ENCODE measurements at places on chromosomes 11 and 22.

DNA sequence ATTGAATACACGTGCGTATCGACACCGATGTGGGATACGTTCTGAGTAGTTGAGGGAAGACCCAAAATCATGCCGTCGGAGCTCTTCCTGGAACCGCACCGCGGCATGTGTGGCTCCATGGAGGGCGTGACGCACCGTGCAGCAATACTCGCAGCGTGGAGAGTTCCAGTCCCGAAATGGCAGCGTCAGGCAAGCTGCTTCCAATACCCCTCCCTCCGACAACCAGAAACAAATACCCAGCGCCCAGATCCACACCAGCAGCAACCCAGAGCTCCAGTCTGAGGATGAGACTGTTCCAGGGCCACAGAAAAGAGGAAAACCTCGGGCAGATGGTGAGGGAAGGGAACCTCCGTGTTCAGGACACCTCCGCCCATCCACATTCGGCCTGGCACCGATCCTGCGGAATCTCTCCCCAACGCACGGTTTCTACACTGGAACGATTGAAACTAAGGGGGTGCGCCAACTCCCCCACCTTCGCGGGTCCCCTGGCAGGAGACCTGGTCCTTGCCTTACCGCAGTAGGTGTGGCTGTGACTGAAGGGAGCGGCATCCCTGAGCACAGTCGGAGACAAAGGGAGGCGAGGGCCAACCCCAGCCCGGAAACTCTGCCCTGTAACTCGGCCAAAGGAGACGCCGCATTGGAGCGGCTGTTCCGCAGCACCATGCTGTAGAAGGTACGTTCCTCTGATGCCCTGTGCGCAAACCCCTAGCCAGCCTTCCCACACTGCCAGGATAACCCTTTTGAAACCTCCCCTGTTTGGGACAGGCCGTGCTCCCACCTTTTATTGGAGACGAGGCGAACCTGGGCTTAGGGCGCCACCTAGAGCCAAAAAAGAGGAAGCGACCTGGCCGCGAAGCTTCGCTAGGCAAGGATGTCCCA is 28.2 kb downstream of the DBX1 start:
- peak; percentile 45 for DNase-seq

DNA sequence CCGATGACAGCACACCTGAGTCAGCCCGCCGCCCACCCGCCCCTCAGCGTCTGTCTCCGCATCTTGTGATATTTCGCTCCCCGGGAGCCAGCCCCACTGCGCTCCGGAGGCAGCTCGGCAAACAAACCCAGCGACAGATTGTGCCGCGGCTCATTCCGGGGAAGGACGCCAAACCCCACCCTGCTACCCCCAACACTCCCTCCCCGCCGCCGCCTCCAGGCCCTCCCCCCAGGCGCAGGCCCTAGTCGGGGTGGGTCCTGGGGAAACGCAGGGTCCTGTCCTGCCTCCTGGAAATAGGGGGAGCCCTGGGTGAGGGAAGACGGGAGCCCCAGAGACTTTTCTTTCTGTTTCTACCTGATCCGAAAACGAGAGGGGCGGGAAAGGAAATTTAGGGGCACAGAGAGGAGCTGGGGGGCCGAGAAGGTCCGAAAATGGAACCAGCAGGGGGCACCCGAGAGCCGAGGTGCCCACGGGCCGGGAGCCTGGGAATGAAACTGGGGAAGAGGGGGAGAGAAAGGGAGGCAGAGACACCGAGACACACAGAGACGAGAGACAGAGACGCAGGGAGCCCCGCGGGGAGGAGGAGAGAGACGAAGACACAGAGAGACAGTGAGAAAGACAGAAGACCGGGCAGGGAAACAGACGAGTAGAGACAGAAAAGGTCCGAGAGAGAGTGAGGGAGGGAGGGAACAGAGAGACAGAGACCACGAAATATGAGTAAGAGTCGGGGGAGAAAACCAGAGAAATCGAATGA is 1.7 kb upstream of the RTN4RL2 start:
- DNase-seq = peak; percentile 28

DNA sequence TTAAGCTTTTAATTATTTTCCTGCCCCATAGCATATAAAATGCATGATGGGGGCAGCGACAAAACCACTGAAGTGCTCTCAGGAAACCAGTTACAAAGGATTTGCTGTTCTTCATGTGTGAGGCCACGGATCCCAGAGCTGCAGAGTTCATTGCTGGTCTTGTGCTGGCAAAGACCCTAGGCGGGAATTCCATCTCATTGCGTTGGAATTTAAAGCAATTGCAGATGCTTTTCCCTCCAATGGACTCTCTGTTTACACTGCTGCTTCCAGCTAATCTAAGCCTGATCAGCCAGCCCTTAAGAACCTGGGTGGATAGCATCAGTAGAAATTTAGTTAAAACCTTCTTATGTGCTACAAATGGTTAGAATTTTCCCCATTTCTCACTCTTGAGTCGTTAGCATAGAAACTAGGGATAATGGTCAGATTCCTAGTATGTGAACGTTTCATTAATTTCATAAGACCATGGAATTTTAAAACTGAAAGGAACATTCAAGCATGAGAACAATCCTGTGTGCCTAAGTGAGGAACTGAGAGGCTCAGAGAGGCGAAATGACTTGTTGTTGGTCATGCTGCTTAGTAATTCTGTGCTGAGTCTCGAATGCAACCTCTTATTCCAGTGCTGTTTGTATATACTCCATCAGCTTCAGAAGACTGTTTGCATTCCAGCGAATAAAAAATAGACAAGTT is 36.1 kb upstream of the ADSL start:
- no peak for DNase-seq

DNA sequence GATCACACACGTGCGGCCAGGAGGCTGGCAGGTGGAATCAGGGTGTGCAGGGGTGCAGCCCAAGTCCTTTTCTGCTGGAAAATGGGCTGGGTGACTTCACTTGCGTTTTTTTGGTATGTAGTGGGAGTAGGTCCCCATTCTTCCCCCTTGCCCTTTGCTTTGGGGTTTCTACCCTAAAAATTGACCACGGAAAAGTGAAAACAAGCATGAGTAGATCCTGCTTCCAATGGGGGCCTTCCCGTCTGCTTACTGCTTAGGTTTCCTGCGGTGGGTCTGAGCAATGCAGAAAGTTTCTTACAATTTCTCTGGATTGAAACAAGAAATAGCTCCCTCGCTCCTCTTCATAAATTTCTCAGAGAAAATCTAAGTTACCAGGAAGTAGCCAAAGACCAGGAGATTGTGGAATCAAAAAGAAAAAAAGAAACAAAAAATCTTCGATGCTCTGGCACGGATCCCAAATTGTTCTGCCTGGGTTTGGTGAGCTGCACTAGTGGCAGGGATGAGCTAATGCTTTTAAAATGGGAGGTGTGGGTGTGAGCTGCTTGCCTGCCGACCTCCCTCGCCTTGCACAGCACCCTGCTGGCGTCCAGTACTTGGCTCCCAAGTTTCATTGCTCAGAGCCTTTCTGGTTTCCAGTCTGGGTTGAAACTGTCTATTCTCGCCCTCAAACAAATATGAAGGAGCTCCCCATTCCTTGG is 2.4 kb downstream of the TIMP3 start:
- no peak for DNase-seq

GRCh38 chr22:37059876-37060449 is 8.4 kb downstream of the KCTD17 start:
- no peak for DNase-seq

GRCh38 chr11:57444362-57445121 is 15.8 kb upstream of the RTN4RL2 start:
- DNase-seq = no peak

DNA sequence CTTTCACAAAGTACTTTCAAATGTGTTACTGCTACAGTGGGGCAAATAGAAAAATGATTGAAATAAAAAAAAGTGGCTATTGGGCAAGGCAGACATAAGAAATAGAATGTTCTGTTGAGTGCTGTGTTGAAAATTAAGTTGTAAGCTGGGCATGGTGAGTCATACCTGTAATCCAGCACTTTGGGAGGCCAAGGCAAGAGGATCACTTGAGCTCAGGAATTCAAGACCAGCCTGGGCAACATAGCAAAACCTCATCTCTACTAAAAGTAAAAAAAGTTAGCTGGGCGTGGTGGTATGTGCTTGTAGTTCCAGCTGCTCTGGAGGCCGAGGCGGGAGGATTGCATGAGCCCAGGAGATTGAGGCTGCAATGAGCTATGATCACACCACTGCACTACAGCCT is 26.9 kb upstream of the LDHA start:
- DNase-seq = no peak

DNA sequence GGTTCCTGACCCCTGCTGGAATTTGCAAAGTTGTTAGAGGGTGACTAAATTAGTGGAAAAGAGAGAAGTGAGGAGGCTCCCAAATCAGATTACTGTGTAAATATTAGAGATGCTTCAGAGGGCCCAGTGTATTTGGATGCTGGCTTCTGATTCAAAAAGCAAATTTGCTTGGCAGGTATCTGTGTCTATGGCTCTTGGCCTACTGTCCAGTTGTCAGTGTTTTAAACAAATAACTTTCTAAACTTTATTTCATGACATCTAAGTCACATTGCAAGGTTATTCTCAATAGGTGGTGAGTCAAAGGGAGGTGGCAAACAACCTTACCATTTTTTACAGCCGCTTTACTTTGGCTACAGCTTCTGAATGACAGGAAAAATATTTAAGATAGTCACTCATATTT is 720.1 kb downstream of the KCNA4 start:
- no peak for DNase-seq

DNA sequence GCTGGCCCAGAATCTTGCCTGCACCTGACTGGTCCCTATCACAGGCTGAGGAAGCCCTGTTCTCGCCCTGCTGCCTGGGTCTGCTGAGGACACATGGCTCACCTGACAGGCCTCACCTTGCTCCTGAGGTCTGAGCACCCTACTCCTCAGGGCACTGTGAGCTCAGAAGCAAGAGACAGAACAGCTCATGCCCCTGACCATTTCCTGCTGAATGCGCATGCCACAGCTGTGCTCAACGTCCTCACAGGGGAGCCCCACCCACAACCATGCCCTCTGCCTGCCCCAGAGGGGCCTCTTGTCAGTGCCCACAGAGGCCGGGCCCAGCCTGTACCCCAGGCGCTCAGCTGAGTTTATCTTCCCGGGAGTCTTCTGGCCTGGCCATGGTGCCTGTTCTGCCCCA is 2.8 kb upstream of the TSPO start:
- no peak for DNase-seq

GRCh38 chr11:6273188-6273587 is 13.6 kb downstream of the CCKBR start:
- no peak for DNase-seq

DNA sequence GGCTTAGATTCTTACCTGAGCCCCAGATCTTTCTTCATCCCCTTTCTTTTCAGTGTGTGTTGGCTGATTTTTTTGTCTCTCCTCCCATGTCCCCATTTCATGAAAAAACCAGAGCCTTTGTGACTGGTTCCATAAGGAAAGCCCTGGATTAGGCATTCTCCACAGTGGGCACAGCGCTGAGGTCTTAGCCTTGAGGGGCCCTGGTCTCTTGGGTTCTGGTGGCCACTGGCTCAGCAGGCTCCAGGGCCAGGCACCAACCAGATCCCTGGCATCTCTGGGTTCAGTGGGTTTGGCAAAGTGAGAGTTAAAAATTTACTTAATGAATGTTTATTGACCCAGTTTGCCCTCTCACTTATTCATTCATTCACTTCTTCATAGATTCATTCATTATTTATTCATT is 49.5 kb upstream of the ACCSL start:
- DNase-seq = no peak

- DNase-seq = no peak
These were observed 146.5 kb downstream of the CCDC34 start for GRCh38 chr11:27216270-27217149.

GRCh38 chr11:61713464-61713863 is 33.3 kb downstream of the DAGLA start:
- DNase-seq = no peak

GRCh38 chr11:64093233-64094039 is 57.7 kb downstream of the FLRT1 start:
- DNase-seq = no peak

- no peak for DNase-seq
These were observed 1033.7 kb upstream of the CCDC90B start for GRCh38 chr11:84319863-84320262.

- DNase-seq = no peak
These were observed 216.2 kb upstream of the ARHGAP20 start for GRCh38 chr11:110928391-110928790.

GRCh38 chr22:49785841-49786471 is 41.7 kb downstream of the BRD1 start:
- DNase-seq = no peak

GRCh38 chr11:69642549-69642912 is 1.6 kb downstream of the CCND1 start:
- DNase-seq = peak; percentile 44

- no peak for DNase-seq
These were observed 23.3 kb upstream of the PRR5 start for GRCh38 chr22:44678556-44679305.

GRCh38 chr11:73268671-73269271 is 3.4 kb upstream of the P2RY6 start:
- DNase-seq = no peak

- DNase-seq = no peak
These were observed 8.8 kb downstream of the BMAL1 start for GRCh38 chr11:13286279-13286821.

GRCh38 chr11:47406896-47407745 is 1.3 kb upstream of the SLC39A13 start:
- no peak for DNase-seq

GRCh38 chr11:34104680-34105078 is 750 bp upstream of the NAT10 start:
- no peak for DNase-seq

DNA sequence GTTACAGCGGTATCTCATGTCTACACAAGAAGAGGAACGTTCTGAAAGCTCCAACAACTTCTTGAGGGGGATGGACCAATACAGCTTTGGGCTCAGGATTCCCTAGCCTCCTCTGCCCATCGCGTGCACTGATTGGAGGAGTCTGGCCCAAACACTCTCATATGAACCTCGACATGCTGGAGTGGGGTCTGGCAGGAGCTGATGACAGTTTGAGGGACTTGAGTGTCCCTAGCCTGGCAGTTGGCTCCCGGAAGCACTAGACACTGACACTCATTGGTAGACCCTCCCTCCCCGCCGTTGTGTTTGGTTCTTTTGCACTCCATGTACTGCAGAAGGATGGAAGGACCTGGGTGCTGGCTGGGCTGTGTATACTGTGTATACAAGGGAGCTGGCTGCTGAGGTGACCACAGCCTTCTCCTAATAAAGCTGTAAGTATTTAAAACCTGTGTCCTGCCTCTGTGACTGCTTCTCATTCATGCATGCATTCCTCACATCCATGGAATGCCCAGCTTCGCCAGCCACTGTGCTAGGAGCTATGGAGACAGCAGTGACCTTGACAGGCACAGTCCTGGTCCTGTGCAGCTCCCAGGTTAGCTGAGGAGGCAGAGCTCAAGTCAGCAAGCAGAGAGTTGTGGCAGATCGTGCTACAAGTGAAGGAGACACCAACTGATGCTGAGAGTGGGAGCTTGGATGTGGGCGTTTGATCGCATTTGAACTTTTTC is 27.9 kb downstream of the ADAMTS15 start:
- no peak for DNase-seq

- DNase-seq = no peak
These were observed 34.9 kb upstream of the PICALM start for GRCh38 chr11:86103808-86104207.

DNA sequence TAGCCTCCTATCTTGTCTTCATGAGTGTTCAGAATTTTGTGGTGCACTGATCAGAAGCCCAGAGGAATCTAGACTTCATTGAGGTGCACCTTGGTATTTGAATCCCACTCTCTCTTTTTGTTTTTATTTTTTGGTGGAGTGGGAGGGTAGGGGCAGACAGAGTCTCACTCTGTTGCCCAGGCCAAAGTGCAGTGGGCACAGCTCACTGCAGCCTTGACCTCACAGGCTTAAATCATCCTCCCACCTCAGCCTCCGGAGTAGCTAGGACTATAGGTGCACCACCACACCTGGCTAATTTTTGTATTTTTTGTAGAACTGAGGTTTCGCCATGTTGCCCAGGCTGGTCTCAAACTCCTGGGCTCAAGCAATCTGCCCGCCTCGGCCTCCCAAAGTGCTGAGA is 10.9 kb upstream of the ALG8 start:
- DNase-seq = no peak
